ENCODE measurements at places on chromosomes 6 and 20.

DNA sequence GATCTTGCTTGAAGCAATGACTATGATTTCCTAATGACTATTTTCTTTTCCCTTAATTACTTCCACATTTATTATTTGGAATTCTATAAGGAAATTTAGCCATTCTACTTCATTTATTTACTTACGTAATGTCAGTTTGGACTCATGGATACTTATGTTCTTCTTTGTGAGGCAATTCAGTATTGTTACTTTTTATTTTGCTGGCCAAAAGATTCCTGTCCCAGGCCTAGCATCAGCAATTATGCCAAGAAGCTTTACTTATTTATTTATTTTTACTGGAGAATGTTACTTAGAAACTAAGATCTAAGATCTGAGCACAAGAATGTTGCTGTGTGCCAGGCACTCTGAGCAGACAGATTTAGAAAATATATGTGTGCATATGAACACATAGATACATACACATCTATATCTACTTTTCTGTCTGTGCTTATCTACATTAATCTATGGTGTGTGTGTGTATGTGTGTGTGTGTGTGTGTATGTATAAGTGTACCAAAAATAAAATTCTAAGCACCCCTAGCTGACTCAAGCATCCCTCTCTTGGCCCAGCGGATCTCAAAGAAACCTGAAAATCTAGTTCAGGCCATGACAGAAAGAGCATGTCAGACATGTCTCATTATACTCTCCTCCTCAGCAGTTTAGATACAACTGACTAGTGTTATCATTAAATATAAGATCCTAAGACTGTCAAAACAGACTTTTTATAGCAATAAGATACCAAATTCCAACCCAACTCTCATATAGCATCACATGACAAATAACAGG, 640.0 kb upstream of the GJE1 start:
- DNase-seq, result no peak

GRCh38 chr6:41560431-41561192, 14.4 kb downstream of the FOXP4 start:
- peak; percentile 66 for DNase-seq

GRCh38 chr6:37504024-37504423, 4.3 kb upstream of the CCDC167 start:
- no peak for DNase-seq

GRCh38 chr6:67887747-67888545, 747.1 kb upstream of the ADGRB3 start:
- no peak for DNase-seq

DNA sequence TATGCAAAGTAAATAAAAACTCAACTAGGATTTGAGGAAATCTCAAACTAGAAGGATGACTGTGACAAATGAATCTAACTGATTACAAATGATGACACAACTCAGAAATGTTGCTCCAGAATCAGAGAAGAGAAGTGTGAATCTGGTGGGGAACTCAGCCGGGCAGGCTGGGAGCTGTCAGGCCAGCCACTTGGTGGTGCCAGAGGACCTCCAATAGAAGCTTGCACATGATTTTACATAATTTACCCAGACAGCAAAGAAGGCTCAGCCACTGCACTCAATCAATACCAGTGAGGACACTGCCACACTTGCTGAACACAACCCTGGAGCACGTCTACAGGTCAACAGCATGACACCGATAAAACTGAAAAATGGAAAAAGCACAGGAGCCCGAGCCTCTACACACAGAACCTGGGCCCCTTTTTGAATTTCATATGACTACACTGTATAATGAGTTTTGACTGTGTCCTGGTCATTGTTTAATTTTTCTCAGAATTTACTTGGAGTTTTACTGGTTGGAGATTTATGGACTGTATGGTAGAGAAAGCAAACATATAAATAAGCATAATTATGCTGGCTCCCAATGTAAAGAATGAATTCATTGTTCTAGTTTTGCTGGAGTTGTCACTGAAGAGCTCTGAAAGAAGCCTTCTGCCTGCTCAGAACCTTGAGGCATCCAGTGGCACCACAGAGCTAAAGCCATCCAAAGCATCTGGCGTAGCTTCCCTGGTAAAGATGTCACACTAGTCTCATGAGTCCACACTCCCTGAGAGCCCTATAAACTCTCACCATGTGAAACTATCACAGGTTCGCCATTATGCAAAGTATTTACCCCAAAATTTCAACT, 296.5 kb downstream of the THBS2 start:
- DNase-seq, result peak; percentile 58

GRCh38 chr6:81938991-81939732, 186.7 kb upstream of the TENT5A start:
- no peak for DNase-seq

- no peak for DNase-seq
Observed at GRCh38 chr20:10134176-10134575, 84.5 kb upstream of the SNAP25 start.

GRCh38 chr6:107585815-107586435, 96.0 kb downstream of the SOBP start:
- no peak for DNase-seq

- no peak for DNase-seq
Observed at GRCh38 chr20:25304025-25304549, 56.2 kb downstream of the PYGB start.

- peak; percentile 75 for DNase-seq
Observed at GRCh38 chr6:83536034-83536646, 23.8 kb downstream of the PRSS35 start.

DNA sequence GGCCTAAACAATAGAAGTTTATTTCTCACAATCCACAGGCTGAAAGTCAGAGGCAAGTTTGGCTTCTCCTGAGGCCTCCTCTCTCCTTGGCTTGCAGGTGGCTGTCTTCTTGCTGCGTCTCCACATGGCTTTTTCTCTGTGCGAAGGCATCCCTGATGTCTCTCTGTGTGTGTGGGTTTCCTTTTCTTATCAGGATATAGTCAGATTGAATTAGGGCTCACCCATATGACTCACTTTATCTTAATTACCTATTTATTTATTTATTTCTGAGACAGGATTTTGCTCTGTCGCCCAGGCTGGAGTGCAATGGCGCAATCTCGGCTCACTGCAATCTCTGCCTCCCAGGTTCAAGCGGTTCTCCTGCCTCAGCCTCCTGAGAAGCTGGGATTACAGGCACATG, 30.7 kb downstream of the LINC00237 start:
- DNase-seq, result no peak

GRCh38 chr20:46810448-46811223, 84.0 kb upstream of the EYA2 start:
- DNase-seq, result no peak

DNA sequence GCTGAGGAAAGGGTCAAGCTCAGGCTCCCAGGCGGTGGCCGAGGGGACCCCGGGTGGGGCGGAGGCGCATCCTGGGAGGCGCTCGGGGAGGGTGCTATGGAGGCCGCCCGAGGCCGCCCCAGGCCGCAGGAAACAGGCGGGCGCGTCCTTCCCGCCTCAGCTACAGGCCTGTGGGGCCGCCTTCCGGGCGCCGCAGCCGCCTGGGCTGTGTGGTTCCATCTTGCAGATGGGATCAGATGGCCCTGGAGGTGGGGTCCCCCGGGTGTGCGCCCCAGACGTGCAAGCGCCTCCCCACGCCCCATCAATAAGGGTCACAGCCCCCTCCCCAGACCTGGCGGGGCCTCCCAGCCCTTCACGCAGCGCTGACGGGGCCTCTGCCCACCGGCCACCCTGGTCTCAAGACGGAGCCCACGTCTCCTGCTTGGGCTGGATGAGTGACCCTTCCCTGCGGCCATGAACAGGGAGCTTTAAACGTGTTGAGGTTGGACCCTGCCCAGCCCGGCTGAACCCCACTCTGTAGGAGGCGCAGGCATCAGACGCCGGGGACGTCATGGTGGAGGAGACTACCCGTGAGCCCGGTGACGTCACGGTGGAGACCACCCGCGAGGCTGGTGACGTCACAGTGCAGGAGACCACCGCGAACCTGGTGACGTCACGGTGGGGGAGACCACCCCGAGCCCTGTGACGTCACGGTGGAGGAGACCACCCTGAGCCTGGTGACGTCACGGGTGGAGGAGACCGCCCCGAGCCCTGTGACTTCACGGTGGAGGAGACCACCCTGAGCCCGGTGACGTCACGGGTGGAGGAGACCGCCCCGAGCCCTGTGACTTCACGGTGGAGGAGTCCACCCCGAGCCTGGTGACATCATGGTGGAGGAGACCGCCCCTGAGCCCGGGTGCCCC, 267.0 kb downstream of the DLL1 start:
- DNase-seq, result no peak

- DNase-seq, result no peak
Observed at GRCh38 chr20:24157213-24157612, 168.6 kb upstream of the GGTLC1 start.

- DNase-seq, result no peak
Observed at GRCh38 chr20:51616060-51616459, 73.5 kb upstream of the NFATC2 start.

- DNase-seq, result peak; percentile 58
Observed at GRCh38 chr6:149335924-149336608, 18.6 kb downstream of the TAB2 start.

- DNase-seq, result no peak
Observed at GRCh38 chr6:56751604-56752003, 108.9 kb upstream of the DST start.

GRCh38 chr6:107657755-107658461, 166.2 kb downstream of the SCML4 start:
- DNase-seq, result peak; percentile 79

DNA sequence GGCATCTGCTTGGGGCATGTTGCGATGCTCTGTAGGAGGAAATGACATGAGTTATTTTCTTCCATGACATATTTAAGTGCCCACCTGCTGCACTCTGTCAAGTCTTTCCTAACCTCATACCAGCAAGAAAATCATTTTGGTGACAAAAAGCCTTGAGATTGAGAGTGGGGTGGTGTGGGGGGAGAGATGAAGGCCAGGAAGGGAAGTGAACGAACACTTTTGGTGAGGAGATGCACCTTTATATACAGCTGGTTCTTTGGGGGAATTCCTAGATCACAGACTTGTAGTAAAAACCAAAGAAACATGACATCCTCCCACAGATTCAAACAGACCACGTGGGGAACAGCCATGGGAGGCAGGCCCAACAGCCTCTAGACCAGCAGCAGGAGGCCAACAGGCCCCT, 26.1 kb downstream of the NCOA5 start:
- DNase-seq, result no peak

GRCh38 chr20:45115386-45115774, 406 bp upstream of the WFDC5 start:
- DNase-seq, result no peak

DNA sequence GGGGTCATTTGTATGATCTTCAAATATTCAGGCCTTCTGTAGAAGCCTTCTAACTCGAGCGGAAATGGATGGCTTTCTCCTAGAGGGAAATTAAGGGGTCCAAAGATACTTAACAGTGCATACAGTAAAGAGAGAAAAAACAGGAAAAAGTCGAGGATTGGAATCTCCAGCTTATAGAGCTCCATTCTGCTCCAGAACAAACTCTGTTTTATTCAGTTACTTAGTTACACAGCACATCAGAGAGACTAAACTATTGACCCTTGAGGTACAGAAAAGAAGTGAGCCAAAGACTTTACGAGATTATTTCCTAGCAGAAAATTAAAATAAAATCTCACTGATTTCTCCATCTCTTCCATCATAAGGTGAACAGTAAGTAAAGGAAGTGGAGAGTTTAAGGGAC, 43.8 kb upstream of the DSE start:
- DNase-seq, result no peak

DNA sequence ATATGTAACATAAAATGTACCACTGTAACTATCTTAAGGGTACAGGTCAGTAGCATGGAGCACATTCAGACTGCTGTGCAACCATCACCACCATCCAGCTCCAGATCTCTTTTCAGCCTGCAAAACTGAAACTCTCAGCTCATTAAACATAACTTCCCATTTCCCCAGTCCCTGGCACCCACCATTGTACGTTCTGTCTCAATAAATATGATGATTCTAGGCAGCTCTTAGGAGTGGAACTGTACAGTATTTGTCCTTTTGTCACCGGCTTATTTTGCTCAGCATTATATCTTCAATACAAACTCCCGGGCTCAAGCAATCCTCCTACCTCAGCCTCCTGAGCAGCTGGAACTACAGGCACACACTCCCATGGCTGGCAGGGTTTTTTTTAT, 1.5 kb downstream of the ZC3H12D start:
- DNase-seq, result no peak

GRCh38 chr6:132285004-132285780, 116.1 kb downstream of the MOXD1 start:
- DNase-seq, result no peak

All from dermis blood vessel endothelial cell (primary cell).